ENCODE measurements at places on chromosomes 5 and 9. TPM values are rescaled to one million over a fixed set of nuclear protein-coding genes. Genes with fewer than 3 reads are reported as not detected.

- DNase-seq = no peak
These were observed 113.1 kb downstream of the HTR4 start for GRCh38 chr5:148541054-148541835.

DNA sequence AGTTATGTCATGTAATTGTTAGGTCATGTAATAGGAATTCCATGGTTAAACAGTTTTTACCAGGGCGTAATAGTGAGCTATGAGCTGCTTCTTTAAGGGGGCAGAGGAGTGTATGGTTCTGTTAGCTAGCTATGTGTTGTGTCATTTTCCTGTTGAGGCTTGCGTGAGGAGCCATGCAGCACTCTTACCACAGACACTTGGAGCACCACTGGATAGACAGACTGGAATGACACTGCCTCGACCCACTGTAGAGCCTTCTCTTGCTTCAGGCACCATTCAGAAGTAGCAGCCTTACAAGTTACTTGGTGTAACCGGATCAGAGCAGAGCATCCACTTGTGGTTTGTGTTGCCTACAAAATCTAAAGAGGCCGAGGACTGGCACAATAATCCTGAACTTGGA lies 28.3 kb upstream of the STOM start:
- DNase-seq = no peak

DNA sequence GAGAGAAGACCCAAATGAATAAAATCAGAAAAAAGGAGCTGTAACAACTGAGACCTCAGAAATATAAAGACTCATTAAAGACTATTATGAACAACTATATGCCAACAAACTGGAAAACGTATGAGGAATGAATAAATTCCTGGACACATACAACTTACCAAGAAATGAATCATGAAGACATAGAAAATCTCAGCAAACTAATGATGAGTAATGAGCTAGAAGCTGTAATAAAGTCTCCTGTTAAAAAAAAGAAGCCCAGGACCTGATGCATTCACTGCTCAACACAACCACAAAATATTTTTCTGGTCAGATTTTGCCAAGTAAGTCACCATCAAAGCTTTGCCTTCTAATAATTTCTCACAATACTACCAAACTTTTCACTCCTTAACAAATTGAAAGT lies 666.7 kb downstream of the LRRC70 start:
- DNase-seq = no peak

GRCh38 chr5:171450423-171451331 lies 31.2 kb downstream of the FGF18 start:
- no peak for DNase-seq

DNA sequence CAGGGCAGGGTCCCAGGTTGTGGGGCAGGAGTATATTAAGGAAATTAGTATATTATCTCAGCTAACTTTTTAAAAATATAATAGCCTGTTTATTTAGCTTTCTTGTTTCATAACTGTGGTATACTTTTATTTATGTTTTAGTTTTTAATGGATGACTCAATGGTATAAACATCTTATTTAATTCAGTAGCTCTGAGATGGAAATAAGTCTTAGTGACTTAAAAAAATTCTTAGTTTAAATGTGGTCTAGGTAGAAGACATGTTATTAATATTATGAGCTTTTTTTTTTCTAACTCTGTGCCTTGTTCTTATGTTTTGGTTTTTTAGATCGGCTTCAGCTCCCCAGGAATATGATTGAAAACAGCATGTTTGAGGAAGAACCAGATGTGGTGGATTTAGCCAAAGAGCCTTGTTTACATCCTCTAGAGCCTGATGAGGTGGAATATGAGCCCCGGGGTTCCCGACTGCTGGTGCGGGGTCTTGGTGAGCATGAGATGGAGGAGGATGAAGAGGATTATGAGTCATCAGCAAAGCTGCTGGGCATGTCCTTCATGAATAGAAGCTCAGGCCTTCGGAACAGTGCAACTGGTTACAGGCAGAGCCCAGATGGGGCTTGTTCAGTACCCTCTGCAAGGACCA lies 43.1 kb downstream of the LNPEP start:
- no peak for DNase-seq

DNA sequence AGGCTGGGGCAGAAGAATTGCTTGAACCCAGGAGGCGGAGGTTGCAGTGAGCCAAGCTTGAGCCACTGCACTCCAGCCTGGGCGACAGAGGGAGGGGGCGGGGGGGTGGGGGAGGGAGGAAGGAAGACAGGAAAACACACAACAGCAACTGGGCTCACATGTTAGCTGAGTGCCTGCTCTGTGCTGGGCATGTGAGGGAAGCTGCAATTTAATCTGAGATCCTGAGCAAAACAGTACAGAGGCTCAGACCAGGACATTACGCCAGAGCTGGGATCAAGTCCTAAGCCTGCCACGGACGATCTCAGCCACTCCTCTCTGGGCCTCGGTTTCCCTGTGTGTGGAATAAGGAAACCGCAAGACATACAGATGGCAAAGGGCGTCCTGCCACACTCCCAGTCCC lies 119.1 kb downstream of the VAV2 start:
- no peak for DNase-seq

- no peak for DNase-seq
These were observed 61.4 kb downstream of the FBXW11 start for GRCh38 chr5:171945066-171945465.

- DNase-seq = peak; percentile 20
These were observed 941 bp downstream of the XPA start for GRCh38 chr9:97695995-97696802.

DNA sequence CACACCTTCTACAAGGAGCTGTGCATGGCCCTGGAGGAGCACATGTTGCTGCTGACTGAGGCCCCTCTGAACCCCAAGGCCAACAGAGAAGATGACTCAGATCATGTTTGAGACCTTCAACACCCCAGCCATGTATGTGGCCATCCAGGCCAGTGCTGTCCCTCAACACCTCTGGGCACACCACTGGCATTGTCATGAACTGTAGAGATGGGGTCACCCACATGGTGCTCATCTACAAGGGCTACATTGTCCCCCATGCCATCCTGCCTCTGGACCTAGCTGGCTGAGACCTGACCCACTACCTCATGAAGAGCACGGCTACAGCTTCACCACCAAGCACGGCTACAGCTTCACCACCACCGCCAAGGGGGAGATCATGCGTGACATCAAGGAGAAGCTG lies 49.0 kb upstream of the FBXL7 start:
- DNase-seq = no peak

GRCh38 chr5:96527768-96528661 lies 95.0 kb upstream of the PCSK1 start:
- DNase-seq = no peak

GRCh38 chr9:35660966-35661415 lies 2.9 kb downstream of the CCDC107 start:
- peak; percentile 55 for DNase-seq

- DNase-seq = no peak
These were observed 30.0 kb downstream of the GLIS3 start for GRCh38 chr9:4269872-4270271.

DNA sequence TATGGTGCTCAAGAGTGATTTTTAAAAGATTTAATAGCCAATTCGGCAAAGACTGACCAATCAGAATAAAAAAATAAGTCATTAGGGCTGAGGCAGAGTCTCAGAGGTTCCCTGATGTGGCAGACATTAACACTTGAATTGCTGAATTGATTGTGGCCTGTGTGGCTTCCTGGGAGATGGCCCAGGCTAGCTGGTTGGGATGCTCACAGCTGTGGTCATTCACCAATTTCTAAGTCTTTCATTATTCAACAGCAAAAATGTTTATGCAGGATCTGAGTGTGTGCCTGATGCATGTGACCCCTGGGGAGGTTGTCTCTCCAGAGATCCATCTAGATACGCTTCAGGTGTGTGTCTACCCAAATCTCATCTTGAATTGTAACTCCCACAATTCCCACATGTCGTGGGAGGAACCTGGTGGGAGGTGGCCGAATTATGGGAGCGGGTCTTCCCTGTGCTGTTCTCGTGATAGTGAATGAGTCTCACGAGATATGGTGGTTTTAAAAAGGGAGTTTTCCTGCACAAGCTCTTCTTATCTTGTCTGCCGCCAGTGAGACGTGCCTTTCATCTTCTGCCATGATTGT lies 632.6 kb upstream of the SEMA6A start:
- no peak for DNase-seq

- no peak for DNase-seq
These were observed 8.8 kb upstream of the BOD1 start for GRCh38 chr5:173625261-173625660.

GRCh38 chr9:88991066-88992034 lies at the start of gene S1PR3:
S1PR3 (plus strand) TSS chr9:88991468; CDS start chr9:89001201, 9,733 bp downstream.
- DNase-seq = peak; percentile 9

DNA sequence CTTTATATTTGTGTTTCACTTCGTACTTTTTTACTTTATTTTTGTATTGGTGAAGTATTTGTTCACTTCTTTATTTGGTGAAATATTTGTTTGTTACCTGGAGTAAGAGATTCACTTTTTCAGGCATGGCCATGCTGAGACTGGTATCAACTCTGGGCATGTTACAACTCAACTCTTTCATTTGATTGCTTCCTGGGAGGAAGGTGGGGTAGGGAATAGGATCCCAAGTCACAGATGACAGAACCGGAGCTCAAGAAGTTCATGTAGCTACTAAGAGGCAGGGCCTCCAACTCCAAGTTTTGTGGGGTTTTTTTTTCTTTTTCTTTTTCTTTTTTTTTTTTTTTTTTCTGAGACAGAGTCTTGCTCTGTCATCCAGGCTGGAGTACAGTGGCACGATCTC lies 6.1 kb upstream of the ADGRD2 start:
- DNase-seq = no peak

DNA sequence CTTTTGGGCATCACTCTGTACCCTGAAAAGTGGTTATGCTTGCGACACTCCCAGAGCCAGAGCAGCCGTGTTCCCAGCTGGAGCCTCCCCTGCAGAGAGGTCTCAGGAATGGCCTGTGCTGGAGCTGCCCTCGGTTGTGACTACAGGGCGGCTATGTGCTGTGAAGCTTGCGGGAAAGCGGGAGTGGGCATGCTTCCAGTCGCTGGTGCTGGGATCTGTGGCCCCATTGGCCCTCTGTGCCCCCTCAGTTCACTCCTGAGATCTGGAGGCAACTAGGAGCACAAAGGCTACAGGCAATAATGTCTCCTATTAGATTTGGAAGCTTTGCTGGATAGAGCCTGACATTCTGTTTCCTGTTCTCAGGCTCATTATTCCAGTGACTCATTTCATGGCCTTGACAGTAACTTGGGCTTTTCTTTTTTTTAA lies 56.9 kb downstream of the GPR107 start:
- no peak for DNase-seq

GRCh38 chr9:114170771-114171461 lies 15.6 kb downstream of the COL27A1 start:
- DNase-seq = no peak

DNA sequence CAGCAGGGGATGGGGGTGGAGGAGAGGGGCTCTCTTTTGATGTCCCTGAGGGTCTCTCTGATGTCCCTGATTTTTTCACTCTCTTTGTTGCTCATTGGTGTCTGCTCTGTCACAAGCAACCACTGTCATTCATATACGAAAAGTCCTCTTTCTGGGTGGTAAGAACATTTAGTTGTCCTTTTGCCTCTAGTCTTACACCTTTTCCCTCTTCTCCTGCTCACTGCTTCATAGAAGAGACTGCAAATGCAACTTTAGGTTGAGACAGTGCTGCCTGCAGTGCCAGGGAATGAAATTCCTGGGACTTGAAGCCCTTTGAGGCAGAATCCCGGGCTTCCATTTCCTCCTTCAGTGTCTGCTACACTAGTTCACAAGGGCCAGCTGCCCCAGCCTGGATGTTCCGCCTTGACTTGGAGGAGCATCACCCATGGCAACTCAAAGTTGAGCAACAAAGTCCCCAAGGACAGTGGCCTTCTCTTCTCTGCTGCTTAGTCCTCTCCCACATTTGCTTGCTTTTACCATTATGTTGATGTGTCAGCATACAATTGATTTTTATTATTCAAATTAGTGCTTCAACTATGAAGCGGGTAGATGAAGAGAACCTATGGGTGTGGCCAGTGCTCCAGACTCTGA lies 94.7 kb upstream of the RUSC2 start:
- DNase-seq = no peak

- no peak for DNase-seq
These were observed 288.6 kb upstream of the C9orf72 start for GRCh38 chr9:27861887-27862286.

GRCh38 chr9:2677915-2678889 lies 39.1 kb upstream of the KCNV2 start:
- DNase-seq = no peak

DNA sequence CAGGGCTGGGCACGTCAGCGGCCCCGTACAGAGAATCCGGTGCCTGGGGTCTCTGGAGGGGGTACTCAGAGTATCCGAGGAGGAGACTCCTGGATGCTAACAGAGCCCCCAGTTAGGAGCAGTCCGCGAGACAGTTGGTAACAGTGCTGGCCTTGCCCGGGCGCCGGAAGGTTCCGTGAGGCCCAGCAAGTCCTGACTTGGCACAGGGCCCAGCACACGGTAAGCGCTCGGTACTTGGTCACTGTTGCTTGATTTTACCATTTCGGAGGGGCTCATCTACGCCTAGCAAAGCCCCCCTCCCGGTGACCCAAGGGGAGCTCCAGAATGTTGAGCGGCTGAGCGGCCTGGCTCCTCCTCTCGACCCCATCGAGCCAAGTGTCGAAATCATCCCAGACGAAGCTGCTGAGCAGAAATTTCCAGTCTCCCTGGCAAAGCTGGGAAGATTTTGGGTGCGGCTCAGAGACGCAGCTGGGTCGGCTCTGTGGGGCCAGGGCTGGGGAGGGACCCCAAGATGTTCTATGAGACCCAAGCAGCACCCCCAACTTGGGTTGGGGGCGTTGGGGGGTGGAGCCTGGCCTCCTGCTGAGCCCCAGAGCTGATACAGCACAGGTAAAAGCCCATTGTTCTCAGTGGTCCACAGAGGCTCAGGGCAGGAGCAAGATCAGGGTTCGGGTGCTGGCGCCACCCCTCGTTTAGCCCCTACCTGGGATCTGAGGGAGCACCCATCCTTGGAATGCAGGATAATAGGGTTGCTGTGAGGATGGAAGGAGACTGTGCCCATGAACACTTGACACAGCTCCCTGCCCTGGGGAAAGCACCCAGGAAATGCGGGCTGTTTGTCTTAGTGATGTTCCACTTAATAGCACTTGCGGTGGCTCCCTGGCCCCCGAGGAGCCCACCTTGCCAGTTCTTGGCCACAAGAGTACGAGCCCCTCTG lies 137.2 kb downstream of the C9orf50 start:
- DNase-seq = no peak

LHX3 gene
- total RNA-seq = not detected

GMCL2 gene
- not detected for total RNA-seq

IFNA13 gene
- not detected for total RNA-seq

CTXN3 gene
- total RNA-seq = not detected

GABRA1 gene
- not detected for total RNA-seq

FOXI1 gene
- not detected for total RNA-seq

HTR4 gene
- total RNA-seq = not detected

GPR151 gene
- not detected for total RNA-seq

F12 gene
- 6.0 TPM for total RNA-seq

CDH18 gene
- 0.19 TPM for total RNA-seq

FIBCD1 gene
- 0.26 TPM for total RNA-seq

FOXD4L5 gene
- total RNA-seq = not detected

SLC6A19 gene
- total RNA-seq = not detected

HSD17B3 gene
- not detected for total RNA-seq

PCDHGA1 gene
- 0.67 TPM for total RNA-seq

All from SK-MEL-5 (cell line).